Activated CD4-positive, alpha-beta T cell treated with anti-CD3 and anti-CD28 coated beads, Interleukin-2, amount 50 U/mL, for 48 hours (primary cell): ENCODE measurements at places on chromosomes 13 and 19.

DNA sequence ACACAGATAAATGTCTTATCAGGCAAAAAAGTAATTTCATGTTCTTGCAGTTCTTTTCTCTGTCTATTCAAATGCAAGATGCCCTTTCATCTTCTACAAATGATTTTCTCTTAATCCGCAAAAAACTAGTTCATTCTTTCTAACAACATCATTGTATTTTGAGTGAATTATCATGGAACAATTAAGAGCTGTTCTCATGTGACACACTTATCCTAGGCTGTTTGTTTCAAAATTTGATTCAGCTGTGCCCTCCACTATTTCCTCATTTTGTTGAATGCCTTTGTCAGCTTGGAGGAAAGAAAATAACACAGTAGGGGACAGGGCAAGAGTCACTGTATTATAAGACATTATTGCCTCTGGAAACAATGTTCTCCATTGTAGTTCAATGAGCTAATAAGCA, 396.9 kb downstream of the KCTD12 start:
- no peak for DNase-seq

DNA sequence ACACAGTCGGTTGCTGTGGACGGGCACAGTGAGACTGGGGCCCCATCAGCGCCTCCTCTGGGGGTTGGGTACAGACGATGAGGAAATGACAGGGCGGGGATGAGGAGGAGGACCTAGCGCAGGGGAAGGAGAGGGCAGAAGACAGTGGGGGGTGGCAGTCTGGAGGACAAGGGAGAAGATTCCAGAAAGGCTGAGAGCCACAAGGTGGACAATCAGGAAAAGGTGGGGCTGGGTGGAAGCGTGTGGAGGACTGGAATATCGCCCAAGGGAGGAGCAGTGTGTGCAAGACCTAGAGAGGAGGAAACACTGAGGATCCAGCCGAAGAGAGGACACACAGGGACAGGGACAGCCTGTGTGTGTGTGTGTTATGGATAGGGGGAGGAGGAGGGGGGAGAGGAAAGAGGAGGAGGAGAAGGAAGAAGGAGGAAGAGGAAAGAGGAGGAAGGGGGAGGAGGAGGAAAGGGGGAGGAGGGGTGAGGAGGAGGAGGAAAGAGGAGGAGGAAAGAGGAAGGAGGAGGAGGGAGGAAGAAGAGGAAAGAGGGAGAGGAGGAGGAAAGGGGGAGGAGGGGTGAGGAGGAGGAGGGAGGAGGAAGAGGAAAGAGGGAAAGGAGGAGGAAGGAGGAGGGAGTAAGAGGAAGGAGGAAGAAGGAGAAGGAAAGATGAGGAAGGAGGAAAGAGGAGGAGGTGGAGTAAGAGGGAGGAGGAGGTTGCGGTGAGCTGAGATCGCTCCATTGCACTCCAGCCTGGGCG, 15.8 kb upstream of the GARIN5A start:
- DNase-seq: peak; percentile 53

GRCh38 chr19:23098286-23098685, 18.5 kb upstream of the ZNF730 start:
- DNase-seq: no peak

GRCh38 chr13:90951663-90952062, 395.8 kb upstream of the MIR17HG start:
- DNase-seq: no peak

DNA sequence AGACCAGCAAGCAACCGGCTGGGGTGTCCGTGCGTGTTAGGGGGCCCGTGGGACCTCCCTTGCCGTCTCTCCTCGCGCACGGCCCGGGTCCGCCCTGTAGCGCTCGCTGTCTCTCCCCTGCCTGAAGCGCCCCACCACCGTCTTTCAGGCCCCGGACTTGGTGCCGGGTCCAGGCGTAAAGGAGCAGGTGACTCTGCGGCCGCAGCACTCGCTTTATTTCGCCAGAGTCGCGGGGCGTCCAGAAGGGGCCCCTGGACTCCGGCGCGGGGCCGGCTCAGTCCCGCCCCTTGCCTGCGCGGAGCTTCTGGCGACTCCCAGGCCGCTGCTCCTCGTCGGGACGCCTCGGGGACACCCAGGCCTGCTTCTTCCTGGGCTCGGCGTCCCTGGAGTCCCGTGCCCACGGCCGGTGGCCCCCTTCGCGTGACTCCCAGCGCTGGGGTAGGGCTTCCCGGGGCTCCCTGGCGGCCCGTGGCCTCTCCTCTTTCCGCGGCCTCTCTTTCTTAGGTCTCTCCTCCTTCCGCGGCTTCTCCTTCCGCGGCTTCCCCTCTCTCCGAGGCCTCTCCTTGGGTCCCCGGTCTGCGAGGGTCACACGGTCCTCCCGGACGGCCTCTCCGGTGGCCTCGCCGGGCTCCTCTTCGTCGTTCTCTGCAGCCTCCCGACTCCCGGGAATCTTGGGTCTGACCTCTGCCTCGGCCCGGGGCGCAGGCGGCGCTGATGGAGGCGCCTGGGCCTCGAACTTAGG, 3.1 kb downstream of the AMH start:
- no peak for DNase-seq

- DNase-seq: no peak
Measured at GRCh38 chr13:92575777-92576176, 650.8 kb upstream of the GPC6 start.

DNA sequence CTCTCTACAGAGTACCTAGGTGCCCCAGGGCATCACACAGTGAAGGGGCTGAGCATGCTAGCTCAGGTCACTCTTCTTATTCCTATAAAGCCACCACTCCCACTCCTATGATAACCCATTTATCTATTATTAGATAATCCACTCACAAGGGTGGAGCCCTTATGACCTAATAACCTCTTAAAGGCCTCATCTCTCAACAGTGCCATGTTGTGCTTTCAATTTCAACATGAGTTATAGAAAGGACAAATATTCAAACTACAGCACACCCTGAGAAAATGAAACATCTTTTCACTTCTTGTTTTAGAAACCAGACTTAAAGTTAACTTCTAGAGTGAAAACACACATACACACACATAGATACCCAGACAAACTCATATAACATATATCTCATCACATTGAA, 1494.9 kb upstream of the MIR17HG start:
- DNase-seq: no peak

DNA sequence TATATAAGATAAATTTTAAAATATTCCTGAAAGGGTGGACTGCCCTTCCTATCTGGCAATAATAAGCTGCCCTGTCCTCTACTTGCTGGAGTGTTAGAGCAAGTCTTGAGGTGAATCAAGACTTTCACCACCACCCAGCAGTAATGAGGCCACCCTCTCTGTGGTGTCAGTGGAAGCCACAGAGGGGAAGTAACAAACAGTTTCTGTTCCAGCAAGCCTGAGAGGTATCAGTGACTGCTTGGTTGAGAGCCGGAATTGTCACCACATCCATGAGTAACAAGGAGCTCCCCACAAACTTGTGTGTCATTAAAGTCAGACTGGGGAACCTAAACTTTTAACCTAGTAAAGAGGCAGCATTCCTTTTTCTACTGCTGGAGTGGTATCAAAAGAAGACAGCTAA, 532.7 kb upstream of the SPRY2 start:
- no peak for DNase-seq

DNA sequence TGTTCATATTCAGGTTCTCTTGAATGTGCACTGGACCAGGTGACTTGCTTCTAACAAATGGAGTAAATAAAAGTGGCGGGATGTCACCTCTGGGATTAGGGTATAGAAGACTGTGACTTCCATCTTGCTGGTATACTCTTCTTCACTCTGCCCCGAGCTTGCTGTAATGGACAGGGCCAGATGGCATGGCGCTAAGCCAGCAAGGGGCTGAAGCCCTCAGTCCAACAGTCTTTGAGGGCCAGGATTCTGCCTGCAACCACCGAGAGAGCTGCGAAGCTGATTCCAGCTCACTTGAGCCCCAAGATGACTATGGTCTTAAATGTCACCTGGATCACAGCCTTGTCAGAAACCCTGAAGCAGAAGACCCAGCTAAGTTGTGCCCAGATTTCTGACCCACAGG, 600.0 kb downstream of the FGF9 start:
- DNase-seq: no peak

GRCh38 chr13:45847554-45848224, 3.9 kb downstream of the SIAH3 start:
- peak; percentile 11 for DNase-seq

DNA sequence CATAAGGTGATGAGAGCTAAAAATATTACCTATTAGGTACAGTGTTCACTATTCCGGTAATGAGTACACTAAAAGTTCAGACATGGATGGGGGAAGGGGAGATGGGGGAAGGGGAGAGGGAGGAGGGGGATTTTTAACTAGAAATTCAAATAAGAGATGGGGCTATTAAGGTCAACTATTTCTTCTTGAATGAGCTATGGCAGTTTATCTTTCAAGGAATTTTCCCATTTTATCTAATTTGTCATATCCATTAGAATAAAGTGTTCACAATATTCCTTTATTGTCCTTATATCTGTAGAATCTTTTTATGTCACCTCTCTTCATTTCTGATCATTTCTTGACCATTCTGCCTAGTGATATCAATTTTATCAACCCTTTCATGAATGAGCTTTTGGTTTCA, 362.4 kb downstream of the SUCLA2 start:
- DNase-seq: no peak

GRCh38 chr13:50948601-50949000, 39.0 kb downstream of the RNASEH2B start:
- no peak for DNase-seq

DNA sequence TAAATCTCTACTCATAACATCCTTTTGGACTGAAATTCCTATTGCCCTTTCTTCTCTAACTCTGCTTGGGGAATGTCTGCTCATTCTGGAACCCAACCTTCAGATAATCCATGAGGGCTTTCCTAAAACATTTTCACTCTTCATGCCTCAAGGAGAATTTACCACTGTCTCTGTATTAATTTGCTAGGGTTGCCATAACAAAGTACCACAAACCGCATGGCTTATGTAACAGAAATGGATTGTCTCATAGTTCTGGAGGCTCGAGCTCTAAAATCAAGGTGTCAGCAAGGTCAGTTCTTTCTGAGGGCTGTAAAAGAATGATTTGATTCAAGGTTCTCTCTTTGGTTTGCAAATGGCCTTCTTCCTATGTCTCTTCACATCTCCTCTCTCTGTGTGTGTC, 209.7 kb downstream of the LACC1 start:
- no peak for DNase-seq

GRCh38 chr13:42991898-42992763, at the start of gene EPSTI1:
EPSTI1 (minus strand) TSS chr13:42992241; CDS start chr13:42992165, 76 bp downstream.
- peak; percentile 69 for DNase-seq

GRCh38 chr13:75907044-75907443, 270.9 kb downstream of the LMO7 start:
- no peak for DNase-seq

DNA sequence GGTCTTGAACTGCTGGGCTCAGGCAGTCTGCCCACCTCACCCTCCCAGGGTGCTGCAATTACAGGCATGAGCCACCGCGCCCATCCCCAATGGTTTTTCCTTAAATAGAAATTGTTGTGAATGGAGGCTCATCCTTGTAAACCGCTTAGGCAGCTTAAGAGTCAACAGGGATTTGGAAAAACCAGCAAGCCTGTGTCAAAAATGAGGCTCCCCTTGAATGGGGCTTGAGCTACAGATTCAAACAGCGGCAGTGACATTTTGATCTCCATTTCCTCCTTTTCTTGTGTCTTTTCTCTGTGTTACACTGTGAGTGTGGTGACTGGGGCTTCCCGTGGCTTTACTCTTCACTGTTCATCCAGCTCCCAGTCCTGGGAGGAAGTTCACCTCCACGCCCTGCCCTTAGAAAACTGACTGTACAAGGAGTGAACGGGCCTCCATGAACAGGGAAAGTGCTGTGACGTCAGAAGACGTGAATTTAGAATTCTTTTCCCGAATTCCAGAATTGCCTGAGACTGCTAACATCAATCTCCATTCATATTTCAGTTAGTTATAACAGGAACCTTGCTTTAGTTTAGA, 15.3 kb upstream of the RAB8A start:
- no peak for DNase-seq

DNA sequence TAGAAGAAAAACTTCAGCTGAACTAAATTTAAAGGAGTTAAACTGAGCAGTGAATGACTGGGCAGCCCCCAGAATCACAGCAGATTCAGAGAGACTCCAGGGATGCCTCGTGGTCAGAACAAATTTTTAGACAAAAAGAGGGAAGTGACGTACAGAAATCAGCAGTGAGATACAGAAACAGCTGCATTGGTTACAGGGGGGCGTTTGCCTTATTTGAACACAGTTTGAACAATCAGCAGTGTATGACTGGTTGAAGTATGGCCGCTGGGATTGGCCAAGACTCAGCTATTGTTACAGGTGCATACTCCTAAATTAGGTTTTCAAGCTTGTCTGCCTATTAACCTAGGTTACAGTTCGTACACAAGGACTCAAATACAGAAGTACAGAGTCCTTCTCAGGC, 2.2 kb upstream of the SPRYD7 start:
- no peak for DNase-seq

GRCh38 chr13:21338156-21338555, 120.9 kb downstream of the ZDHHC20 start:
- DNase-seq: no peak

DNA sequence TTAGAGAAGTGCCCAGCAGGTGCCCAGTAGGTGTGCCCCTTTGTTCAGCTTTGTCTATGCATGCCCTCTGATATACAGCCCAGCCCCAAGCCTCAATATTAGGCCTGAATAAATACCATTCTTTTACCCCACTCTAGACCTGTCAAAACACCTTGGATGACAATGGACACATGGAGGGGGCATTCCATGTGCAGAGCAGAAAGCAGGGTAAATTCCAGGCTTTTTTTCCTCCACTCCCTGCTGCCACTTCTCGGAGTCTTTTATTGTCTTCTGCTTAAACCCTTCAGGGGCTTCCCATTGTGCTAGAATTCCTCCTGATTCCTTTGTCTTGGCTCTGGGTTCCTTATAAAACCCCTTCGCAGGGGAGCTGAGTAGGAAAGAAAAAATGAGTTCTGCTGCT, 5.8 kb upstream of the FRY start:
- DNase-seq: no peak

DNA sequence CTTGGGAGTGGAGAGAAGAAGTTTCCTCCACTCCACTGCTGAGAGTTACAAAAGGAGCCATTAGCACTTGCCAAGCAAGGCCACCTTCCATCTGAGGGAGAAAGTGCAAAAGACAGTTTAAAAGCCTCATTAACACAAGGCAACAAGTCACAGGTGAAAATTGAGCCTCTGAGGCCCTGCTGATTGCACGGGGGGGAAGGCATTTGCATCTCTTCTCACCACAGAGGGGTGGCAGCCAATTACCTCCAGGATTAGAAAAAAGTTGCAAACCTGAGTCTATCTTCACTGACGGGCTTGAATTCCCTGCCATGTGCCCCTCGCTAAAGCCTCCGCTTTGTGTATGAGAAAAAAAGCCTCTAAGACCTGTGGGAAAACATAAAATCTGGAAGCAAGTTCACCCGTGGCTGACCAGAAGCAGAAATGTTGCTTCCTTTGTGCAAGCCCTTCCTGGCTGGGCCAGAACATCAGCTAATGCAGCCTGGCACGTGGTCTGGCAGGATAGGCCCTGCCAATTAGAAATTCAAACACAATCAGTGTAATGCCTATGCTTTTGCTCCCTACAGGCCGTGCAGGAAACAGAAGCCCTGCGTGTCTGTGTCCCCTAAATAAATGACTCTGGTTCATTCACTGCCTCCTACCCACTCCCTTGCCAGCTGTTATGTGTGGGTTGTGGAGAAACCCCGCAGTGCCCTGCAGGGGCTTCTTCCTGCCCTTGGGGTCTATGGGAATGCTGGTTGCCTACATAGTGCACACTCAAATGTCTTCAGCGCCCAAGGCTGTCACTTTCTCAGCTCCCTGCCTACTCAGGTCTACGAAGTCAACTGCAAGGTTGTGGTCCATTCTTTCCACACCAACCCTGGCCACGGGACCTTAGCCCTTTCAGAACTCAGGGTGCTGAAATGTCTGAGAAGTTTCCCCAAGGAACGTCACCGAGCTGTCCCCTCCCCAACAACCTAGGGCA, 150.2 kb downstream of the UQCRFS1 start:
- DNase-seq: no peak
